CD4-positive, alpha-beta T cell treated with Interleukin-1 beta for 1 hour (primary cell): ENCODE measurements at places on chromosomes 11 and 22.

DNA sequence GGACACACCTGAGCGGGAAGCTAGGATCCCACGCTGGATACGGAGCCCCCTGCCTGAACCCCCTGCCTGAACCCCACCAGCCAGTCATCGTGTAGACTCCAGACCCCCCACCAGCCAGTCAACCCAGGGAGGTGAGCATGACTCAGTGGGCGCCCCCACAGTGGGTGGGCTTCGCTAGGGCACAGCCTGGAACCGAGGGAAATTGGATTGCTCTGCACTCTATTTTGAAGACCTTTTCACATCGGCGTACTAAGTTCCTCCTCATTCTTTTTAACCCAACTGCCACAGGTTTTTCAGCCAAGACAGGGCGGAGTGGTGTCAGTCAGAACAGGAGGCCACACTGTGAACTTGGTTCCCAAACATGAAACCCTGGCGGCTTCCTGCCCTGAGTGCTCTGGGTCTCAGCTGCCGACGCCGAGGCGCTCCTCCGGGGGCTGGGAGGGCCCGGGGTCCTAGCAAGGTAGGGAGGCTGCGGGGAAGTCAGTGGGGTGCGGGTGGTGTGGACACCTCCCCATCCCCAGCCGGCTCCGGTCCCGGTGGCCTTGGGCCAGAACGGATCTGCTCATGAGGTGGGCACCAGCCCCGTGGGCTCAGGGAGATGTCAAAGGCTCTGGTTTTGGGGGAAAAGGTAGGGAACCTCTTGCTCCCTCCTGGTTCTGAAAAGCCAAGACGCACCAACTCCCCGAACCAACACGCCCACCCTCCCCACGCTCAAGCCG, 57.0 kb downstream of the BRD1 start:
- DNase-seq: no peak

GRCh38 chr22:49327411-49328117, 500.1 kb downstream of the BRD1 start:
- DNase-seq: no peak

DNA sequence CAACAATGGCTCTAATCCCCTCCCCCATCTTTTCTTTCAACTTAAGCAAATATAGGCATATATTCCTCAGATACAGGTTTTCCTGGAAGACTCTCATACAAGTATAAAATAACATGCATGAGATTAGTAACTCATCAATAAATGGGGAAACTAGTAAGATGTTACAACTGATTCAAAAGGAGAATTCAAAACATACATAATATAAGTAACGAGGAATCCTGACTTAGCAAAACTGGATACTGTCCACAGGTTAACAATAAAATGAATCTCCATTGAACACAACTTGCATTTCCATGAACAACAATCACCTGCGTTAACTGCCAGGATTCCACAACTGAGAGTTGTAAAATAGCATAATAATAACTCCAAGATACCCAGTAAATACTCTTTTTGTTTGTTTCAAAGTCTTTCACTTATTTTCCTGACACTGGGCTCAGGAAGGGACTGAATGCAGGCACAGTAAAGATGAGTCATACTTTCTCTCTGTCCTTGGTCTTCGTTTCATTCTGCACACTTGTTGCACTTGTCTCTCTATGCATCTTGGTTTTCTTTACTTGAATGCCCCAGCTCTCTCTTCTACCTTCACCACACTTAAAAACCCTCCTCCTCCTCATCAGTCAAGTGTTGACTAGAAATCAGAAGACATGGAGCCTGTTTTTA, 8.1 kb downstream of the APIP start:
- DNase-seq: no peak

- no peak for DNase-seq
Measured at GRCh38 chr11:115202074-115202473, 302.1 kb downstream of the CADM1 start.
